Smooth muscle cell of the coronary artery (primary cell): ENCODE measurements at places on chromosomes 6 and 20. TPM values are rescaled to one million over a fixed set of nuclear protein-coding genes. Genes with fewer than 3 reads are reported as not detected.

Gene C20orf141
- total RNA-seq = not detected in 2 replicates

Gene TUBB1
- not detected in 2 replicates for total RNA-seq

Gene STAU1
- total RNA-seq = 21.8 and 31.2 TPM in 2 replicates

Gene CST1
- total RNA-seq = 49.8 TPM in 1 of 2 replicates, not detected in the other

Gene CEP85L
- 9.3 and 25.6 TPM in 2 replicates for total RNA-seq

Gene SLC17A3
- not detected in 2 replicates for total RNA-seq

Gene SLC22A2
- 0.15 TPM in 1 of 2 replicates, not detected in the other for total RNA-seq

Gene ATP9A
- 24.1 and 82.1 TPM in 2 replicates for total RNA-seq

Gene TRIM40
- total RNA-seq = under 0.01 TPM in 1 of 2 replicates, not detected in the other

Gene PHACTR3
- total RNA-seq = not detected in 2 replicates

Gene RNF146
- 37.7 and 45.6 TPM in 2 replicates for total RNA-seq

Gene MRPS18A
- 29.6 and 42.8 TPM in 2 replicates for total RNA-seq

Gene RAMACL
- total RNA-seq = 0.98 and 1.1 TPM in 2 replicates

Gene BPIFA1
- total RNA-seq = not detected in 2 replicates

Gene LTB
- not detected in 2 replicates for total RNA-seq

Gene SYTL3
- 0.82 and 1.4 TPM in 2 replicates for total RNA-seq

Gene HSPA1L
- 0.98 and 4.1 TPM in 2 replicates for total RNA-seq

Gene MTO1
- total RNA-seq = 21.3 and 32.1 TPM in 2 replicates

Gene CALHM5
- total RNA-seq = 5.9 and 10.1 TPM in 2 replicates

Gene CLPSL2
- not detected in 2 replicates for total RNA-seq

Gene SLC22A7
- not detected in 2 replicates for total RNA-seq

Gene ARHGAP18
- 10.8 and 89.7 TPM in 2 replicates for total RNA-seq

Gene BPI
- total RNA-seq = 0.12 and 0.30 TPM in 2 replicates

Gene SSTR4
- not detected in 2 replicates for total RNA-seq

Gene C6orf163
- total RNA-seq = 0.83 and 0.94 TPM in 2 replicates

Gene MTFR2
- 0.23 and 1.1 TPM in 2 replicates for total RNA-seq

Gene PPIL6
- 2.1 and 2.2 TPM in 2 replicates for total RNA-seq

Gene SLC22A16
- total RNA-seq = not detected in 2 replicates

Gene GHRH
- total RNA-seq = not detected in 2 replicates

Gene TMEM244
- not detected in 2 replicates for total RNA-seq

Gene CHMP4B
- total RNA-seq = 32.1 and 38.7 TPM in 2 replicates

Gene THBD
- 8.9 and 27.5 TPM in 2 replicates for total RNA-seq

Gene PPP1R3G
- 1.3 and 2.1 TPM in 2 replicates for total RNA-seq

Gene PKIB
- total RNA-seq = 0.45 and 1.4 TPM in 2 replicates

Gene MCHR2
- not detected in 2 replicates for total RNA-seq

Gene TAP1
- 28.0 and 33.1 TPM in 2 replicates for total RNA-seq

Gene PIM1
- total RNA-seq = 10.9 and 25.2 TPM in 2 replicates

Gene TSBP1
- not detected in 2 replicates for total RNA-seq

Gene FAM209A
- not detected in 2 replicates for total RNA-seq
